ENCODE measurements at places on chromosomes 6 and 20.

DNA sequence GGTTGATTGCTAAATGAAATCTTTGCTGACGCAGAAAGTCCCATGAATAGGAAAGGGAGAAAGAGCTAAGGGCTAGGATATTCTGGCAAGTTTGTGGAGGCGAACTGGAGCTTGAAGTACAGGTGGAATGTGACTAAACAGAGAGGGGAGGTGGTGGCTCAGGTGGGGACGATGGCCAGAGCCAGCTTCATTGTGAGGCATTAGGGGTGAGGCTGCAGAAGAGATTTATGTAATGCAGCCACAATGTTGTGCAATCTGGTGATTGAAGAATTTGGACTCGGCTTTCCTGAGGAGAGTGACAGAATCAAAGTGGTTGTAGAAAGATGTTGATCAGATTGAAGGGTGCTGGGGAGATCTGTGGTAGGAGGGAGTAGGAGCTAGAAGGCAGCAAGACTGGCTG is 42.9 kb upstream of the SPACA1 start:
- DNase-seq, result no peak

- DNase-seq, result peak; percentile 56
Observed at GRCh38 chr6:90080876-90081481, 186.7 kb downstream of the GJA10 start.

DNA sequence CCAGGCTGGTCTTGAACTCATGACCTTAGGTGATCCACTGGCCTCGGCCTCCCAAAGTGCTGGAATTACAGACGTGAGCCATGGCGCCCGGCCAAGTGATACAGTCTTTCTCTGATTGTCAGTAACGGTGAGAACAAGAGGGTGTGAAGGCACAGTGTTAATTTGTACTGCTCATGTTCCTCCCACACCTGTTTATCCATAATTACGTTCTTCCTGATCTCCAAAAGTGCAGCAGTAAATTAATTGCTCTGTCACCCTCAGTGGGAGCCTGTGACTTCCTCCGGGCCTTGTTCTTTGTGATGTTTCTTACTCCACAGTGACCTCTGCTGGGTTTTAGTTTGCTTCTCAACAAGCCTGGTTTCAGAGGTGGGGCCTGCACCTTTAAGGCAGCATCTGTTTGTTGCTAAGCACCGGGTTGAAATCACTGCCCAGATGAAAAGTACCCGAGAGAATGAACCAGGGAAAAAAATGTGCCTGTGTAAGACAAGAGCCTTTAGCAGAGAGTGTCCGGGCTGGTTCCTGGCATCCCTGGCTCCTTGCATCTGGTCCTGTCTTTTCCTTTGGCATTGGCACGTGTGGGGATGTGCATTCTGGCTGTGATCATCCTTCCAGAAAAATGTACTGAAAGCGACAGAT is 89.1 kb upstream of the CLDN20 start:
- DNase-seq, result peak; percentile 47

- no peak for DNase-seq
Observed at GRCh38 chr20:44684047-44684967, 30.9 kb upstream of the CCN5 start.

GRCh38 chr20:792248-792647 is 23.9 kb upstream of the SLC52A3 start:
- DNase-seq, result no peak
